ENCODE measurements at places on chromosomes 13 and 19. TPM values are rescaled to one million over a fixed set of nuclear protein-coding genes. Genes with fewer than 3 reads are reported as not detected.

- no peak overlapping the region for H3K27ac ChIP-seq
- no peak overlapping the region for H3K4me3 ChIP-seq
- H3K27me3 ChIP-seq = peaks cover 68% of the 10 kb centered on the region
- no peaks in the 10 kb centered on the region for H3K36me3 ChIP-seq
- DNase-seq = no peak
- peaks cover 9% of the 10 kb centered on the region for H3K4me1 ChIP-seq
These were observed 38.4 kb downstream of the DEDD2 start for GRCh38 chr19:42178791-42179674.

- no peak overlapping the region for H3K27ac ChIP-seq
- no peak overlapping the region for H3K4me3 ChIP-seq
- no peaks in the 10 kb centered on the region for H3K27me3 ChIP-seq
- H3K36me3 ChIP-seq = no peaks in the 10 kb centered on the region
- DNase-seq = no peak
These were observed 196.5 kb downstream of the ITGBL1 start for GRCh38 chr13:101648766-101649487.

Gene PRR36
- total RNA-seq = not detected

Gene TTC9B
- not detected for total RNA-seq

DNA sequence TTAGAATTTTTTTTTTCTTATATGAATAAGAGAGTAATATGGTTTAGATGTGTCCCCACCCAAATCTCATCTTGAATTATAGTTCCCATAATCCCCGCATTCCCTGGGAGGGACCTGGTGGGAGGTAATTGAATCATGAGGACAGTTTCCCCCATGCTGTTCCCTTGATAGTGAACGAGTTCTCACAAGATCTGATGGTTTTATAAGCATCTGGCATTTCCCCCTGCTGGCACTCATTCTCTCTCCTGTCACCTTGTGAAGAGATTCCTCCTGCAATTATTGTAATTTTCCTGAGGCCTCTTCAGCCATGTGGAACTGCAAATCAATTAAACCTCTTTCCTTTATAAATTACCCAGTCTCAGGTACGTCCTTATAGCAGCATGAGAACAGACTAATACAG is 205.7 kb downstream of the MYO16 start:
- no peaks in the 10 kb centered on the region for H3K4me1 ChIP-seq
- H3K27me3 ChIP-seq = no peaks in the 10 kb centered on the region
- no peak overlapping the region for H3K27ac ChIP-seq
- H3K36me3 ChIP-seq = no peaks in the 10 kb centered on the region
- DNase-seq = no peak

DNA sequence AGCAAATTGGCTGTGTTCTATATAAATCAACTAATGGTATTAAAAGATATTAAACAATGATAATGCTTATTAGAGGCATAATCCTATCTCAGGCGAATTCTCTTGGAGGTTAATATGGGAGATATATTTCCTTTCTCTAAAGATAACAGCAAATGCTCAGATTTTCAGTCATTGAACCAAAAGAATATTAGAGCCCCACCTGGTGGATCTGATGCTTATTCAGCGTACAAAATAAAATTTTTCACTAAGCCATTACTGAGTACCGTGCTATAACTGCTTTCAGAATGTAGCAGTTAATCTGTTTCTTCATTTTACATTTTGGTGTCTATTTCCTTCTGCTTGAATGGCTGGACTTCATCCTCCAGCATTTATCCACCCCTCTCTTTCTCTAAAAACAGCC is 143.3 kb upstream of the IPO5 start:
- no peak for DNase-seq
- no peak overlapping the region for H3K4me3 ChIP-seq
- no peaks in the 10 kb centered on the region for H3K36me3 ChIP-seq
- no peak overlapping the region for H3K27ac ChIP-seq

Gene GJA3
- total RNA-seq = not detected

GRCh38 chr13:39580881-39581575 is 22.0 kb downstream of the LHFPL6 start:
- DNase-seq = no peak
- H3K4me3 ChIP-seq = no peak overlapping the region
- no peak overlapping the region for H3K27ac ChIP-seq
- H3K4me1 ChIP-seq = peaks cover 7% of the 10 kb centered on the region

DNA sequence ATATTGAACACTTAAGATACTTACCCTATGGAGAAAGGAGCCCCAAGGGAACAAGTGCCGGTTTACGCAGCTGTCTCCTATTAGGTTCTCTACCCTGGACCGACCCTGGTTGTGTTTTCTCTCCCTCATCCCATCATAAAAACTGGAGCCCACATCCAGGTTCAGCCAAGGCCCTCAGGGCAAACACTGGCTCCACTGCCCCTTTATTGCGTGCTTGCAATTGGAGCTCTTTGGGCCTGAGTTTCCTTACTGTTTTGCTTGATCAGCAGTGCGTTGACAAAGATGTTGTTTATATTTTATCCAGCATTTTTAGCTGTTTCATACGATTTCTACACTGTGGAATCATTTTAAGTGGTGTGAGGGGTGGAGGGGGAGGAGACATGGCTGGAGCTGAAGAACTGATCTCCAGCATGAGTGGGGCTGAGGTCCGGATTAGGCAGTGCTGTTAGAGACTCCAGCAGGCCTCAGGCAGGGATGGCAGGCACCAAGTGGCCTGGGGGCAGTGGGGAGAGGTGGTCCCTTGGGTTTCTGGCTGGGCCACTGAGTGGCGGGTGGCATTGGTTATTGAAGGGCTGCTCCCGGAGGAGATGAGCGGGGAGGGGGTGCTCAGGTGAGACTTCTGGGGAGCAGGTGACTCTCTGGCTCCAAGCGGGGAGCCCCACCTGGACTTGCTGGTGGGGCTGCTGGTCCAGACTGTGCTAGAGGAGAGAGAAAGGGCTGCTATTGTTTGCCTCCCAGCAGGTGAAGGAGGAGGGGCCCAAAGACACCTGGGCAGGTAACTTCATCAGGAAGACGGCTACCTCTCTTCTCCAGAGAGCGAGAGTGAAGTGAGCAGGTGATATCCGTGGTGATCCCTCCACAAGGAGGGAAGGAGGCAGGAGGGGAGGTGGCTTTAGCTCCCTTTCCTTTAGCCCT is 62.4 kb upstream of the RNF113B start:
- H3K4me1 ChIP-seq = no peaks in the 10 kb centered on the region
- H3K27ac ChIP-seq = no peak overlapping the region
- no peak for DNase-seq
- H3K36me3 ChIP-seq = no peaks in the 10 kb centered on the region

All from gastrocnemius medialis (tissue), 4 donors.